ENCODE measurements at places on chromosomes 5 and 9. TPM values are rescaled to one million over a fixed set of nuclear protein-coding genes. Genes with fewer than 3 reads are reported as not detected.

DNA sequence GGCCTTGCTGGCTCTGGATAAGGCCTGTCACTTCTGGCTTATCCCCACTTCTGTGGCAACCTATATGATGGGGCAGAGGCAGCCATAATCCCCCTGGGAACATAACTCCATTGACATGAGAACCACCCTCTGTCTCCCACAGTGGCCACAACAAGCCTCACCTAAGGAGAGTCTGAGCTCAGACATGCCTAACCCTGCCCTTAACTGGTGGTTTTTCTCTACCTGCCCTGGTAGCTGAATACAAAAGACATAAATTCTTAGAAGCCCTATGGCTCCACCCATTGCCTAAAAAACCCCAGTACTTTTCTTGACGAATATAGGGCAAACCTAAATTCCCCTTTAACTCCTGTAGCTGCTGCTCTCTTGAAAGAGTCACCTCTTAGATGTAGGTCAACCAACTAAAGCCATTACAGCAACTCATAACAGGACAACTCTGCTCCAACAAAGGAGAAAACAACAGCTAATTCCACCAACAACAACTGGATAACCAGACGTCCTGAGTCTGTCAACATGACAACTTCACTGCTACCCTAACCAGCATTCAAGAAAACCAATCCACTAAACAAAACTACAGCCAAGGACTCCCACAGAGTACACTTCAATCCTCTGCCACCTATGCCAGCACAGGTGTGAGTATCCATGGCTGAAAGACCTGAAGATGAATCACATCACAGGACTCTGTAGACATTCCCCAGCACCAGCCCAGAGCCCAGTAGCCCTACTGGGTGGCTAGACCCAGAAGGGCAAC, 427.7 kb downstream of the PRELID2 start:
- H3K27ac ChIP-seq: no peak overlapping the region
- H3K36me3 ChIP-seq: no peaks in the 10 kb centered on the region
- no peaks in the 10 kb centered on the region for H3K4me1 ChIP-seq
- H3K27me3 ChIP-seq: no peaks in the 10 kb centered on the region
- H3K4me3 ChIP-seq: no peak overlapping the region

DNA sequence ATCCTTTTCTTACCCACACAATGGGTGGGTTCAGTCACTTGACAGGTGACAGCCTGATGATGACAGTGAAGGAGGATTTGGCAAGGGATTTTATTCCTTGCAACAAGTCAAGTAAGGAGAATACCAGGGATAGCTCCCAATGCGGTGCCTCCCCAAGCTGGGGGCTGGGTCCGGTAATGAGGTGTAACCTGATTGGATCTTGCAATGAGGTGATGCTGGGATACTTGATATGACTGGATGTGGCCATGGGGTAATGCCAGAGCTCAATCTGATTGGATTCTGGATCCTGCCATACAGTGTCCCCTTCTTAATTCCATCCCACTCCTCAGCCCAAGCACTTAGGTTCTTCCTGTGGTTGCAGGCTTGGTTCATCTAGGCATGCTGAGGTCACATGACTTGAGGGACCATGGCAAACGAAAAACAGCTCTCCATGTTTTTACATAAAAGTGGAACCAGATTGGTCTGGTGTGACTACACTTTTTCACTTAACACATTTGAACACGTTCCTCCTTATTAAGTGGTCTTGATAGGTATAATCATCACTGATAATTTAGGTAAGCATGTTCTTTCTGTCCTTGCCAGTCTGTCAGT, 181.1 kb downstream of the PDZD2 start:
- H3K4me1 ChIP-seq: no peaks in the 10 kb centered on the region
- H3K36me3 ChIP-seq: no peaks in the 10 kb centered on the region
- H3K27ac ChIP-seq: no peak overlapping the region
- H3K27me3 ChIP-seq: no peaks in the 10 kb centered on the region
- no peak for DNase-seq
- no peak overlapping the region for H3K4me3 ChIP-seq

- H3K4me3 ChIP-seq: no peak overlapping the region
- H3K27me3 ChIP-seq: no peaks in the 10 kb centered on the region
- no peaks in the 10 kb centered on the region for H3K4me1 ChIP-seq
- DNase-seq: no peak
- H3K36me3 ChIP-seq: no peaks in the 10 kb centered on the region
Measured at GRCh38 chr5:98513380-98513779, 260.1 kb upstream of the RGMB start.

GRCh38 chr5:60297658-60298057, 402.3 kb downstream of the DEPDC1B start:
- no peaks in the 10 kb centered on the region for H3K27me3 ChIP-seq
- no peaks in the 10 kb centered on the region for H3K36me3 ChIP-seq
- H3K4me1 ChIP-seq: no peaks in the 10 kb centered on the region
- H3K4me3 ChIP-seq: no peak overlapping the region

Gene GPRIN1
- polyA plus RNA-seq: 0.46 TPM

- H3K4me1 ChIP-seq: no peaks in the 10 kb centered on the region
- H3K36me3 ChIP-seq: no peaks in the 10 kb centered on the region
- no peaks in the 10 kb centered on the region for H3K27me3 ChIP-seq
Measured at GRCh38 chr5:12354686-12355085, 450.4 kb upstream of the CTNND2 start.

Gene FAM153A
- polyA plus RNA-seq: 11.2 TPM

DNA sequence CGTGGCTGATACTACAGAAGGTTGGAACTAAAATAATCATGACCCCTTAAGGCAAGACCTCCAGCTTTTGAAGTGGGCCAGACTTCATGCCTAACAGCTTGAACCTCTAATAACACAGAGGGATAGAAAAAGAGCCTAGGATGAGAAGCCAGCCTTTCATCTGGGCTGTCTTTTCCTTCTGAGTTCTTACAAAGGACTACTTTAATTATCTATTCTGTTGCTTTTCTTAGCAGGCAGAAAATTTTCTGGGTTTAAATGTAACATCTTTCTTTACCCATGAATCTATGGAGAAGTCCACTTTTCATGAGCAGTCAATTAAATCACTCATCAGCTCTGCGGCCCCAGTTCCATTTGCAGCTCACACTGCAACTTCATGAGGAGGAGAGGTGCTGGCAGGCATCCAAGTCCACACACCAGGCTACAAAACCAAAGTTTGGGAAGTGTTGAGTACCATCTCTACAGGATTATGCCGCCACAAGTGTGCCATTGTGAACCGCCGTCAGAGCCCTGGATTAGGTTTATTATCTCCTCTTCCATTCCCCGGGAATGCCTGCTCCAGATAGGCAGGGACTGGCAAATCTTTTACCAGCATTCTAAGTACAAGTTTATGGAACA, 192.0 kb downstream of the TLE4 start:
- DNase-seq: peak; percentile 26
- H3K4me3 ChIP-seq: no peak overlapping the region
- H3K36me3 ChIP-seq: no peaks in the 10 kb centered on the region
- H3K27ac ChIP-seq: no peak overlapping the region
- H3K27me3 ChIP-seq: no peaks in the 10 kb centered on the region

Gene COL27A1
- polyA plus RNA-seq: 3.4 TPM

Gene GABRA6
- not detected for polyA plus RNA-seq

DNA sequence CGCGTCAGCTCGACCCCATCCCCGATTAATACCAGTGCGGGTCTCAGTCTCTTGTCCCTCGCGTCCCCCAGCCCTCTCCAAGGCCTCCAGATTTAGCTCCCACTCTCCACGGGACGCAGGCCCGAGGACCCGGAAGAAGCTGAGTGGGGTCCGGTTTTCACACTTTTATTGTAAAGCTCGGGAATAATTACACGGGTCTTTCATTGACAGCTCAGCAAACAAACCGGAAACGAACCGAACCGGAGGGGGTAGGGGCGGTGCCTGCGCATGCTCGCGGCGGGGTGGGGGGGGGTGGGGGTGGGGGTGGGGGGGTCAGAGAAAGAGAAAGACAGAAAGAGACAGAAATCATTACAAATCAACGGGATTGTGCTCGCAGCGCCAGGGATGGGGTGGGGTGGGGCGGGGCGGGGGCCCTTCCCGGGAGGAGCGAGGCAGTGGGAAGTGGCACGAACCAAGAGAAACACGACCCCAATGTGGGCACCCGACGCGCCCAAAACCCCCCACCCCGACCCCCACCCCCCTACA, 27.9 kb downstream of the PCDH1 start:
- peaks cover 40% of the 10 kb centered on the region for H3K4me1 ChIP-seq
- peaks cover 18% of the 10 kb centered on the region for H3K36me3 ChIP-seq

- no peak overlapping the region for H3K4me3 ChIP-seq
- H3K4me1 ChIP-seq: peaks cover 5% of the 10 kb centered on the region
- DNase-seq: no peak
- H3K27ac ChIP-seq: no peak overlapping the region
- H3K36me3 ChIP-seq: no peaks in the 10 kb centered on the region
Measured at GRCh38 chr5:103502662-103503061, 59.9 kb downstream of the NUDT12 start.

DNA sequence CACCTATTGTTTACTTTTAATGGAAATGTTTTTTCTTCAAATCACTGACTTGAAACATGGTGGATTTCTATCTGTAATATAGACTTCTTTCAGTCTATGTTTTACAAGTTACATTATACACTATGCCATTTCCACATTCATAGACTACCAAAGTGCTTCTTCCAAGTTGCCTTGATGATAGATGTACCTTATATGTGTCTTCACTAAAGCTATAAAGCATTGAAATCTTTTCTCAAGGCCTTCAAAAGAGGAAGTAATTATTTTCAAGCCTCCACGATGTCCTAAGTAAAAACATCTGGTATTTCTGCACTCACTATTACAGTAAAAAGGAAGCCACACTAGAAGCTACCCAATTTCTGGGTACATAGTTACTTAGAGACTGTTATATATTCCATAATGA, 113.3 kb downstream of the FGF10 start:
- H3K27ac ChIP-seq: no peak overlapping the region
- H3K36me3 ChIP-seq: no peaks in the 10 kb centered on the region
- H3K27me3 ChIP-seq: no peaks in the 10 kb centered on the region
- no peaks in the 10 kb centered on the region for H3K4me1 ChIP-seq
- no peak overlapping the region for H3K4me3 ChIP-seq

Gene OR1Q1
- polyA plus RNA-seq: not detected

DNA sequence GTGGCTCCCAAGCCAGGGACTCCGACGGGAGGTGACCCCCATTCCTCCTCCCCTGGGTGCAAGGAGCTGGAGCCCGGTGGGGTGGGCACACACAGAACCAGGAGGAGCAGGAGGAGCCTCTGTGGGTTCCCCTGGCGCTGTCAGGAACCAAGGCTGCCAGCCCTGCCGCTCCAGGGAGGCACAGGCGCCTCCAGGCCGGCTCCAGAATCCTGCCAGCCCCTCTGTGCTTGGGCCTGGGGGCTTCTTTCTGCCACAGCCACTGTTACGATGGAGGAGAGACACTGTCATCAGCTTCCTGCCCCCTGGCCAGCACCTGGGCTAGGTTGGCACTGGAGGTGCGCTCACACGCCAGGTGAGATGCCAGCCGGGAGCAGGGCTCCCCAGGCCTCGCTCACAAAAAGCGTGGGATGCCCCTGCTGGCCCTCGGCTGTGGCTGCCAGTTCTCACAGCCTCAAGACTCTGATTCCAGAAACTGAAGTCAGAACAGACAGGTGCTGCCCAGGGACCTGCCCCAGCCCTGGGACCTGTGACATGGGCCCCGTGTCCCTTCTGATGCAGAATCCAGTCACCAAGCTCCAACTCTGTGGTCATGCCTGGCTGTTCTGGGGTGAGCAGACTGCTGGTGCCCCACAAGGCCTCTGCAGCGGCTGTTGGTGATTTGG, 37.4 kb upstream of the UBAC1 start:
- no peaks in the 10 kb centered on the region for H3K36me3 ChIP-seq
- H3K4me3 ChIP-seq: no peak overlapping the region
- H3K27me3 ChIP-seq: no peaks in the 10 kb centered on the region
- H3K27ac ChIP-seq: no peak overlapping the region
- no peak for DNase-seq

DNA sequence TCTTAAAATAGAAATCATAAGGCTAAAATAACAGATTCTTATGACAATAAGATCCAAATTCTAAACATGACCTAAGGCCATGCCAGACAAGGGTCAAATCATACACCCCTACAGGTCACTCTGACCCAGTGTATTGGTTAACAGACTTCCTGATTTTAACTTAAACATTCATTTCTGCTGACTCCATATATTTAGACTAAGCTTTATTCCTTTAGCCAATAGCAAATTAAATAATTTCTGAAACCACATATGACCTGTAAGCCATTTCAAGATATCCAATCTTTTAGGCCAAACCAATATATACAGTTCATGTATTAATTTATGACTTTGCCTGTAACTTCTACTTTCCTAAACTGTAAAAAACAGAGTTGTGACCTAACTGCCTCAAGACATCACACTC, 7.4 kb upstream of the SPINK13 start:
- no peaks in the 10 kb centered on the region for H3K27me3 ChIP-seq
- no peaks in the 10 kb centered on the region for H3K4me1 ChIP-seq
- H3K4me3 ChIP-seq: no peak overlapping the region
- no peak for DNase-seq

DNA sequence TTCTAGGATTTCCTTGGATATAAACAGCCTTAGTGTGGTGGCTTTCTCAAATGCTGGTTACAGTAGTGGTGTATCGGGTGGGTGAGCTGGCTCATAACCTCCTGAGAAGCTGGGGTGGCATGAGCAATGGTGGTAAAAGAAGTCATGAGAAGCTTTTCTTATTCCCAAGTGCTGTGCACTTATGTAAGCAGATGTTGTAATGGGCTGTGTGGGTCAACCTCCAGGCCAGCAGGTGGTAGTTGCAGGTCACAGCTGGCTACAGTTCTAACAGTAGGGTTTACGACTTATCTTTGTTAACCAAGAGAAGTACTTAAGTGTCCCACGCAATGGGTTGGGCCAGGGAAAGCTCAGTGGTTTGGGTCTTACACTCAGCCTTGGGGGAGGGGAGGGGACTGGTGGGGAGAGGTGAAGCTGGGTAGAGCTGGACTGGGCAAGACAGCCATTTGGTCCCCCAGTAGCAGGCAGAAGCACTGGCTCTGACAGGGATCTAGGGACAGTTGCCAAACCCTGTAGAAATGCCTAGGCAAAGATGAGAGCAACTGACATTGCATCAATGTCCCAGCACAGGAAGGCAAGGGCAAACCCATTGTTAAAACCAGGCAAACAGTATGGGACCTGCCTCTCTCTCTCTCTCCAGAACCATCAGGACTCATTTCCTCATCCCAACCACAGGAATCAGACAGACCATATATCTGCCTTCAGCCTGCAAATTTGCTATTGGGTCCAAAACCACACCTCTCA, 76.8 kb downstream of the RNF130 start:
- H3K36me3 ChIP-seq: no peaks in the 10 kb centered on the region
- no peak for DNase-seq
- H3K4me3 ChIP-seq: no peak overlapping the region

Gene CAPSL
- polyA plus RNA-seq: not detected

GRCh38 chr9:8395022-8395421, 595.4 kb upstream of the DMAC1 start:
- H3K4me3 ChIP-seq: no peak overlapping the region
- no peaks in the 10 kb centered on the region for H3K36me3 ChIP-seq
- no peaks in the 10 kb centered on the region for H3K4me1 ChIP-seq
- no peak overlapping the region for H3K27ac ChIP-seq
- H3K27me3 ChIP-seq: no peaks in the 10 kb centered on the region

Gene OLFML2A
- 0.56 TPM for polyA plus RNA-seq

DNA sequence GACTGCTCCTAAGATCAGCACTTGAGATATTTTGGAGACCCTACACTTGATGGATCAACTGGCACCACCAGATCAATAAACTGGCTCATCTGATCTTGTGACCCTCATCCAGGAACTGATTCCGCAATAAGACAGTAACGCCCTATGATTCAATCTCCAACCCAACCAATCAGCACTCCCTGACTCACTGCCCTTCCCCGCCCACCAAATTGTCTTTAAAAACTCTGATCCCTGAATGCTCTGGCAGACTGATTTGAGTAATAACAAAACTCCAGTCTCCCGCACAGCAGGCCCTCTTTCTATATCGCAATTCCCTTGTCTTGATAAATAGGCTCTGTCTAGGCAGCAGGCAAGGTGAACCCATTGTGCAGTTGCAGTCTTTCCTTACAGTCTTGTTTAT, 677.0 kb downstream of the LRRC70 start:
- H3K36me3 ChIP-seq: no peaks in the 10 kb centered on the region
- H3K27me3 ChIP-seq: no peaks in the 10 kb centered on the region
- DNase-seq: no peak
- no peak overlapping the region for H3K4me3 ChIP-seq
- H3K27ac ChIP-seq: no peak overlapping the region

Gene NRG2
- 1.2 TPM for polyA plus RNA-seq

Data from stomach (tissue), 19 donors.